ENCODE measurements at places on chromosomes 6 and 20.

GRCh38 chr20:1391640-1392442 is 1.0 kb downstream of the FKBP1A start:
- no peak for DNase-seq

DNA sequence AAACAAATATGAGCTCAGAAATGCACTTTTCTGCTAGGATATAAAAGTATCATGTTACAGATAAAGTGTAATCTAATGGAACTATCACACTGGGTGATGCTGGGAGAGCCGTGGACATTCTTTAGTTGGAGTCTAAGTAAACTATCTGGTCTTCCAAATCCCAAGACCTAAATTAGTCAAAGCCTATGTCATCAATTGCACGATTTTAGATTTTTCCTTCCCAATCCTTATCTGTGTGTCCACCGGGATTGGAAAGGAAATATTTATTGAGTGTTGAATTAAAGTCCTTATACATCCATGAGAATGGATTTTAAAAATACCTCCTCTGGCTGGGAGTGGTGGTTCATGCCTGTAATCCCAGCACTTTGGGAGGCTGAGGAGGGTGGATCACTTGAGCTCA is 19.6 kb upstream of the MRAP2 start:
- DNase-seq = no peak

DNA sequence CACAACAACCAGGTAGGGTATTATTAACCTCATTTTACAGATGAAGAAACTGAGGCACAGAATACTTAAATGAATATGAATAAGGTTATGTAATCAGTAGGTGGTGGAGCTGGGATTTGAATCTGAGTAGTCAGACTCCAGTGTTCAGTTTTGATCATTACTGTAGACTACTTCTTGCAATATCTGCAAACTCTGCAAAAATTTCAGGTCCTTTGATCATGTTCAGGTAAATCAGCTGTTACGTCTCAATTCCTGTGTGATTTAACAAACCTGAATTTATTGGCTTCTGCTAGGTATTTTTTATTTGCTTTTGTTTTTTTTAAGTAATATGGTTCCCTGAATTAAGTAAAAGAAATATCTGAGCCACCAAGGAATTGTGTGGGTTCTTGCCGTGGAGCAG is 70.7 kb upstream of the NOTCH4 start:
- DNase-seq = no peak

DNA sequence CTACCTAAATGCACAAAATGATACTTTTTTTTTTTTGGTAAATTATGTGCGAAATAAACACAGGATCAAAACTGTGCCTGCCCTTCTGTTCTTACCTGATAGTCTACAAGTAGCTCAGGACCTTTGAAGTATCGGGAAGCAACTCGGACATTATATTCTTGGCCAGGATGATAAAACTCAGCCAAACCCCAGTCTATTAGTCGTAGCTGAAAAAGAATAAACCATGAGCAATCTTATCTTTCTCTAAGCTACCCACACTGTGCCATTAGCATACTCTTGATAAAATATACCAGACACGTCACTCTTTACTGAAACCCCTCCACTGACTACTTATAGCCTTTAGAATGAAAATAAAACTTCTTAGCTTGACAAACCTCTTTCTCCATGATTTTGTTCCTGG is 29.8 kb upstream of the TBC1D20 start:
- DNase-seq = no peak

- no peak for DNase-seq
Measured at GRCh38 chr20:40741507-40742106, 52.6 kb upstream of the MAFB start.

- no peak for DNase-seq
Measured at GRCh38 chr20:42336576-42336975, 718.4 kb upstream of the CHD6 start.

GRCh38 chr6:34275128-34275804 is 26.5 kb upstream of the SMIM29 start:
- no peak for DNase-seq

- DNase-seq = no peak
Measured at GRCh38 chr6:164069350-164069990, 655.0 kb downstream of the QKI start.

DNA sequence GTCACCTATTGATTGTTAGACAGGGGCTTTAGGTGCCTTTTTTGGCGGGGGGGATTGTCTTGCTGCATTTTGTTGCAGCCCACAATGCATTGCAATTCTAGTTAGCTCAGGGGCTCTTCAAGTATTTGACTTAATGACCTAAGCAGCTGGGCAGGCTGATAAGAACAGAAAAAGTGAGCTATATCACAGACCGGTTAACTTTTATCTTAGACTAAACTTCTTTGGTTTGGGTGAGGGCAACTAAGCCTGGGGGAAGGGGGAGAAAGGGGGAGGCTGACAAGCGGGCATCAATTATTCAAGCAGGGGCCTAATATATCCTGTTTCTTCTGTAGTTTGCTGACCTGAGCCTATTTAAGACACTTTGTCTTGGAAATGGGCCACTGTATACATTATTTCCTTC is 66.0 kb upstream of the GPR6 start:
- no peak for DNase-seq

DNA sequence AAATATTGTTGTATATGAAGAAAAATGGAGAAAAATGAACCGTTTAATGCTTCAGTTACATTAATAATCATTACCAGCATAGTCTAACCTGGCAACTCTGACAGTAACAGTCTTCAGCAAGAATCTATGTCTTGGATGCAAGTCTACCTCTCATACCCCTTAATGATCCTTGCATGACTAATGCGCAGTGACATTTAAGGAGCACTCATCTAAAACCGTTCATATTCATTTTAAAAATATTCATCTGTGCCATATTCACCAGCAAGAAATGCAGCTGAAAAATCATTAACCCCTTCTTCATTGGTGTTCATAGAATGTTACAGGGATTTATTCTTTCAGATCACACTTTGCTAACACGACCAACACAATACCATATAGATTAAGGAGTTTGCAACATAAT is 227.2 kb upstream of the ASCC3 start:
- DNase-seq = no peak
